ENCODE measurements at places on chromosomes 5 and 9.
A peak's percentile ranks its signal among the peaks of the same experiment; 100 is the strongest.

DNA sequence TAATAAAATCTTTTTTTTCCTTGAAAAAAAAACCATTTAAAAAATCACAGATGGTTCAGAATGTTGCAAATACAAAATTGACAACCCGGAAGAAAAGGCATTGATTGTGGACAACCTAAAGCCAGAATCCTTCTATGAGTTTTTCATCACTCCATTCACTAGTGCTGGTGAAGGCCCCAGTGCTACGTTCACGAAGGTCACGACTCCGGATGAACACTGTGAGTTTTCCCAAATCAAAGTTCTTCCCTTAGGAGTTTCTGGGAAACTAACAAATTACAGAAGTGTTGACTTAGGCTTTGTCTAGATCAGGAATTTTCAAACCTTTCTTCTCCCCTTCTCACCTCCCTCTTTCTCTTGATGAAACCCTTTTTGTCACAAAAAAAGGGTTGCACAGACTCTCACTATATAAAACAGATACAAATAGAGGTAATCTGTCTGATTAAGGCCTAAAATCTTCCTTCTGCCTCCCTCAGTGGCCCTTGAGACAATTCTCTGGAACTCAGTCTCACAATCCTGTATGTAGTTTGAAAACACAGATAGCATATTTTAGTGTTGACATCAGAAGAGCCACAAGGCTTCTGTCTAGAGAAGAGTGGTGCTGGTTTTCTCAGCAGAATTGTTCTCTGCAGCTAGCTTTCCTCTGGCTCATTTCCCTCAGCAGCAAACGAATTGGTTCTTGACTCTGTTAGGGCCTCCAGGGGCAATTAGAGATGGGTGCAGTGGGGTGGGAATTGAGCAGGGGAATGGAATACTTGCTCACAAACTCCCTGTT is 79.5 kb downstream of the OSMR start:
- no peak for DNase-seq

DNA sequence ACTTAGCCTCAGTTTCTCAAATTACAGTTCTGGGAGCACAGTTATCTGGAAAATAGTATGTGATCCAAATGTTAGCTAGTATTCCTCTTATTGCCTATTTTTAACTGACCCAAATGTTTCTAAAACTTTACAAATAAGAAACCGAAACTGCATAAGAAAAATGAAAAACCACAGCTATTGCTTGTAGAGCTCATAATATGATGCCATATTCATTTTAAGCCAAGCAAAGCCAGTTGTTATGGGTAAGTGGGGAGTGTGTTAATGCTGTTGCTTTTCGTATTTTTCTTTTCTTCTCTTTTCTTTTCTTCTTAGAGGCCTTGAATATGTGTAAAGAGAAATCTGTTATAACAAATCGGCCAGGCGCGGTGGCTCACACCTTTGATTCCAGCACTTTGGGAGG is 447.4 kb upstream of the TUSC1 start:
- DNase-seq: no peak

DNA sequence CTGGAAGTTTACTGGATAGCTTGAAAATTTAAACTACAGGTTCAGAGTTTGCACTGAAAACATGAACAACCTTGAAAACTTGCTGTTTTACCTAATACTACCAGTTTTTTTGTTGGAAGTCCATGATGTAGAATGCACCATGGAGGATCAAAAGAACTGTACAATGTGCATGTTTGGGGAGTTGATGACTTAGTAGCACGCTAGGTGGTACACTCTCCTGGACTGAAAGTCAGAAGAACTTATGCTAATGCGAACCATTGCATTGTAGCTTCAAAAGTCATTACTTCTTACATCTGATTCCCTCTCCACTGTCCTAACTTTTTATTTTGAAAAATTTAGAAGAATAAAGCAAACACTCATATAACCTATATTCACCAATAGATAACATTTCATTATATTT is 211.0 kb downstream of the OSTF1 start:
- no peak for DNase-seq

DNA sequence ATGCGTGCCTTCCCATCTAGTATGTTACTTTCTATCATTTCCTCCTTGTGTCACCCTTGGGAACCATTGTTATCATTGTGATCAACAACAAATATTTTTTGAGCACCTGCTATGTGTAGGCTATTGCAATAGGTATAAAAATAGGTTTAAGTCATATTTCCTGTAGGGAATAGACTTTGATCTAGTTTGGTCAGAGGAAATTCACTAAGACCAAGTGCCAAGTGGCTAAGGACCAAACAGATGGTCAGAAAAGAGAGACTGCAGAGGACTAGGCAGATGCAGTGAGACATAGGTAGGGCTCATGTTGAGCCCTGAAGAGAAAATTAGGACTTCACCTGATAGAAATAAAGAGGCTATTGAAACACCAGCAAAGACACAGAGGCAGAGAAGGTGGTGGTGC is 430.0 kb upstream of the ADAMTSL1 start:
- DNase-seq: no peak

DNA sequence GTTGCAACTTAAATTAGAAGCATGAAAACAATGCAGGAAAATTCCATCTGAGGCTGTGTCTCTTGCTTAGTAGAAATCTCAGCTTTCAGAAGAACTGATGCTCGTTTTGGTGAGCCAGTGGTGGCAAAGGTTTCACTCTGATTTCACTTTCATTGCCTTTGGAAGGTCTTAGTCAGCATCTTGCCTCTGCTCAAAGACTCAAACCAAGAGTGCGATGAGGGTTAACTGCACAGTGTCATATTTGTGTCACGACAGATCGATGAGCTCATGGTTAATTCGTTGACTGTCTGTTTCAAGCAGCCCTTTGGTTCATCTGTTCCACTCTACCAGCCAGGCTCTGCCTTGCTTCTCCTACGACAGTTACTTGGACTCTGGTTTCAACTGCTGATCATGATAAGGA is 331.3 kb upstream of the KIF2A start:
- peak; percentile 73 for DNase-seq

GRCh38 chr5:154664869-154665268 is 90.3 kb upstream of the LARP1 start:
- DNase-seq: no peak

DNA sequence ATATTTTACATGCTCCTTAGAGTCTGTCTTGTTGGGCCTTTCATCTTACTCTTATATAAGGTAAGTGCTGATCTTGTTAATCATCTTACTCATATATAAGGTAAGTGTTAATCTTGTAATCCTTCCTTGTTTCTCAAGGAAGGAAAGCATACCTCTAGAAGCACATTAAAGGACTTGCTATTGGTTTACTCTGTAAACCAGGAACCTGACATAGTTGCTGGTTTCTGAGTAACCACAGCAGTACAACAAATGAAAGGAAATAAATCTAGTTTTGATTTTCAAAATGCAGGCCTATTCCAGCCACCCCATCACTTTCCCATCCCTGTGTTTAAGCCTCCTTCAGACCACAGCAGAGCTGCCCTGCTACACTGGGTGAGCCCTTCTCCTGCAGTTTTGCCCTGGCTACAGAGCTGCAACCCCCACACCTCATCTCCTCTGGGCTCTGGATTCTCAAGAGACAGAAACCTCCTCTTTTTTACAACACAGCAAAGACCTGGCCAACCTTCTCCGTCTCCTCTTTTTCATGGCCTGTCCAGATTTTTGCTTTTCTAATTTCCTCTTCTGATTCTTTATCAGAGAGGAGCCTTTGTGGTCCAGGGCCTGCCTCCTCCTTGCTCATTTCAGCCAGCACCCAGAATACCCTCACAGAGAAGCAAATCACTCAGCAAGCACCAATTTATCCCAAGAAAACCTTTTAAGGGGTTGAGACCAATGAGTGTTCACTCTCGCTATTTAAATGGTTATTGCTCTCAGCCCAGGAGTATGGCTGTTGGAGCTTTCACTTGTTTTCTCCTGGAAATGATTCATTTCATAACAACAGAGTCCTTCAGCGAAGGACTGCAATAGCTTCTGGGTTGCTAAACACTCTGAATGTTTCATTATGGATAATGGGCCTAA is 103.2 kb downstream of the FSTL4 start:
- DNase-seq: peak; percentile 18

- peak; percentile 53 for DNase-seq
Measured at GRCh38 chr5:139481122-139481533, 1.4 kb downstream of the STING1 start.

- no peak for DNase-seq
Measured at GRCh38 chr5:173907284-173907683, 19.1 kb downstream of the CPEB4 start.

GRCh38 chr5:119537704-119538103 is 85.4 kb downstream of the HSD17B4 start:
- DNase-seq: peak; percentile 67

DNA sequence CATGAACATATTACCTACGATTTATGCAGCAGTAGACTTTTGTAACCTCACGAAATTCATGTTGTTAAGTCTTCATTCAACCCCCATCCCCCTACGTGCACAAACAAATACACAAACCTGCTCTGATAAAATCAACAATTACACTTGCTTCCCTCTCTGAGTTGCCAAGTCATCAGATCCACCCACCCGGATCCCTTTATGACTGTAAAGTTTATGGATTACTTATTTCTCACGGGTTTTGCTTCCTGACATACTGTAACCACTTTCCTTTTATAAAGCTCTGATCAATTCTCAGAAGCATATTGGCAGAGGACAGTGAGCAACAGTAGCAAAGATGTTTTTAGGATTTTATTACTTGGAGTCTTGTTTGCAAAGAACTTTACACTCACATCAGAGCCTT is 70.5 kb downstream of the MLLT3 start:
- DNase-seq: peak; percentile 87

- no peak for DNase-seq
Measured at GRCh38 chr5:59536875-59537274, 356.7 kb downstream of the PDE4D start.

- no peak for DNase-seq
Measured at GRCh38 chr9:125564631-125565030, 142.4 kb downstream of the MAPKAP1 start.

GRCh38 chr5:168312606-168313295 is 21.3 kb downstream of the WWC1 start:
- no peak for DNase-seq

DNA sequence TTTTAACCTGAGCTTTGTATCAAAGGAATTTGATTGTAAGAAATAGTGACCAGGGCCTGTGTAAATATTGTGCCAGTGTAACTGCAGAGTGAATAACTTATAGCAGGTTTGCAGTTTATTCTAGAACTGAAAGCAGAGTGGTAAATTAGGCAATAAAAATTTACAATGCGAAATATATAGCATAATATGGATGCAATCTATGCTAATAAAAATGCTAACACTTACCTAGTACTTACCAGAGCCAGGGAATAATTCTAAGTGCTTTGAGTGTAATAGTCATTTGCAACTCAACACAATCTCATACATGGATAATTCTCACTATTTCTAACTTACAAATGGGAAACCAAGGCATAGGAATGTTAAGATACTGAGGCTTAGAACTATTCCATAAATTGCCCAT is 303.4 kb downstream of the ISL1 start:
- no peak for DNase-seq

Data from activated CD4-positive, alpha-beta T cell treated with anti-CD3 and anti-CD28 coated beads, Interleukin-10, Interleukin-2, amounts not matched to agents 100 ng/mL and 50 ng/mL, durations not matched to agents 16 hours and 8 hours (primary cell).